ENCODE measurements at places on chromosomes 4 and X. TPM values are rescaled to one million over a fixed set of nuclear protein-coding genes. Genes with fewer than 3 reads are reported as not detected.

AMOT gene
- total RNA-seq: 7.1 TPM

RHOXF2 gene
- not detected for total RNA-seq

ARMCX2 gene
- total RNA-seq: 146 TPM

ZNF732 gene
- 1.1 TPM for total RNA-seq

TMPRSS11D gene
- not detected for total RNA-seq

CENPI gene
- total RNA-seq: 5.7 TPM

CSAG3 gene
- not detected for total RNA-seq

SYN1 gene
- 3.7 TPM for total RNA-seq

MFAP3L gene
- 6.8 TPM for total RNA-seq

HTR2C gene
- not detected for total RNA-seq

SPANXD gene
- total RNA-seq: not detected

BEND2 gene
- total RNA-seq: not detected

CSAG1 gene
- total RNA-seq: not detected

ANAPC4 gene
- 23.3 TPM for total RNA-seq

DNA sequence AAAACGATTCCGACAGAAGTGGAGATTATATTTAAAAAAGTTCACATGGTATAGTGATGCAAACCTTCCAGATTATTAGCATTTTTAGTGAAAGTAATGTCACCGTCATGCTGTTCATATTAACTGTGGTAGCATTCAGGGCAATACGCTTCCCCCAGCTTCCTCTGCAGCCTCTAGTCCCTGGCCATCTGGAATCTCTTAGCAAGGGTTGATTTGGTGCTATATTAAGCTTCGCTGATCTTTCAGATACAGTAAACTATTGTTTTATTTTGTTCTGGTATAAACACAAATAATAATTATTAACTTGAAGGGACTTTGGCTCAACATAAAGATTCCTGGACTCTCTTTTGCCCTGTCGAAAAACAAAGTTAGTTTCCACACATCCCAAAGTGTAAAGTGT lies 1080.5 kb upstream of the TENM3 start:
- DNase-seq: no peak

GRCh38 chr4:16253127-16253960 lies 27.1 kb upstream of the TAPT1 start:
- DNase-seq: no peak

GRCh38 chrX:131068945-131069719 lies 11.0 kb downstream of the ARHGAP36 start:
- no peak for DNase-seq

DNA sequence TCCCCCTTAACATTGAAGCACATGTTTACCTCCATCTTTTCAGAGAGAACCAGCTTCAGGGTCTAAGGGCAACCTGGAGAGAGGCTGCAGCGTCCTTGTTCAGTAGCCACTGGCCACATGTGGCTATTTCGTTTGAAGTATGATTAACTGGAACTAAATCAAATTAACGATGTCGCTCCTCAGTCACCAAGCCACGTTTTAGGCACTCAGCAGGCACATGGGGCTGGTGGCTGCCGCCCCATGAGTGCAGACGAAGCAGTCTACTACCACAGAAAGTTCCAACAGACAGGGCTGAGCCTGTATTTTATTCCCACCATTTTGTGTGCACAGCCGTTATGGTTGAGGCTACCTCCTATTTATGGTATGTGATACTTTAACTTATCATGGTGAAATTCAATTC lies 99.4 kb downstream of the WFS1 start:
- DNase-seq: peak; percentile 34

- no peak for DNase-seq
These were observed 523.0 kb downstream of the ANKRD50 start for GRCh38 chr4:124189545-124189944.

- no peak for DNase-seq
These were observed 122.6 kb upstream of the BMPR1B start for GRCh38 chr4:94635177-94635576.

GRCh38 chr4:101022151-101023024 lies 324.9 kb downstream of the PPP3CA start:
- no peak for DNase-seq

- DNase-seq: no peak
These were observed 139.4 kb downstream of the FRYL start for GRCh38 chr4:48640699-48641098.

GRCh38 chrX:129706400-129707072 lies 32.2 kb upstream of the XPNPEP2 start:
- DNase-seq: no peak

DNA sequence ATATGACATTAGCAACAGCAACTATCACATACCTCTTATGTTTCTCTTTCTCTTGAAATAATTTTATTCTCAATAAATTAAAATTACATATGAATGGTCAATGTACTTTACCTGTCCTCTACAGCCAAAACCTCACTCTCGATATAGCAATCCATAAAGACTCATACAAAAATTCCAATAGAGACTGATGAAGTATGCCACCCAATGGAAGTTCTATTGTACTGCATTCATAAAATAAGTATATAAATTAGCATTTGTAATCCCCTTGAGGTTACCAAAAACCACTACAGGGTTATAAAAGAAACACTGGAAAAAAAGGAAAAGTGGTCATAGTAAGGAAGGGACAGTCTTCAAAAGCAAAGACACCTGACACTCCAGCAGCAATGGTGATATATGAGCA lies 32.8 kb downstream of the CLDN2 start:
- no peak for DNase-seq

GRCh38 chrX:131394384-131394783 lies 105.3 kb upstream of the IGSF1 start:
- no peak for DNase-seq

DNA sequence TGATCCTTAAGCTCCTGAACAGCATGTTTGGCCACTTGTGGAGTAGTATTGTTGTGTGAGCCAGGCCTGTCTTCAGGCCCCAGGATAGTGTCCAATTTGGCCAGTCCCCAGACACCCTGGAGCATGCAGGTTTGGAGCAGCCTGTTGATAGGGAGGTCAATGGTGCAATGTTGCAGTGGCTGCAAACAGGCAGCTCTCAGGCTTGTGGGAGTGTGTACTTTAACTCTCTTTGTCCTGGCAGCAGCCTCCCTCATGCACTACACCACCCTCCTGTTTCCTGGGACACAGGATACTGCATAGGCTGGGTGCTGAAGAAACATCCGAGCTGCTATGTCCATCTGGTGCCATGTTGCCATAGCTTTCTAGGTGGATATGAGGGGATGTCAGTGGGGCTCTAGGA lies 24.0 kb downstream of the TECRL start:
- DNase-seq: peak; percentile 41

- no peak for DNase-seq
These were observed 393.8 kb upstream of the GRID2 start for GRCh38 chr4:91909963-91910362.

GRCh38 chrX:53022381-53022780 lies 26.2 kb upstream of the GPR173 start:
- DNase-seq: no peak

DNA sequence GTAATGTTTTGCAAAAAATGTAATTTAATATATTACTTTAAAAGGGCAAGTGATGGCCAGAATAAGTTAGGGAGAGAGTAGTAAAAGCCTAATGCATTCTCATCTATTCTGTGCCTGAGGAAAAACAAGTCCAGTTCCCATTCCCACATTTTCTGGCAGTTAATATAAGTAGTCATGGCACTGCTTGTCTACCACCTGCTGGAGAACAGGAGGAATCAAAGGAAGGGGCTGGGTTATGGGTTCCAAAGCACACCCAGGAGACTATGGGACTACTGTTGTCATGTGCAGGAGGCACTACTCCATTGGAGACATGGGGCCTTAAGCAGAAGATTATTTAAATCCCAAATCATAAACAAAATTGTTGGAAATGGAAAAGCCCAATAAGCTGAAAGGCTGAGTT lies 2618.6 kb downstream of the ARAP2 start:
- no peak for DNase-seq

- DNase-seq: no peak
These were observed 368.6 kb upstream of the CXorf51A start for GRCh38 chrX:147183161-147183560.

- no peak for DNase-seq
These were observed 2.3 kb downstream of the HNRNPD start for GRCh38 chr4:82371497-82371896.

DNA sequence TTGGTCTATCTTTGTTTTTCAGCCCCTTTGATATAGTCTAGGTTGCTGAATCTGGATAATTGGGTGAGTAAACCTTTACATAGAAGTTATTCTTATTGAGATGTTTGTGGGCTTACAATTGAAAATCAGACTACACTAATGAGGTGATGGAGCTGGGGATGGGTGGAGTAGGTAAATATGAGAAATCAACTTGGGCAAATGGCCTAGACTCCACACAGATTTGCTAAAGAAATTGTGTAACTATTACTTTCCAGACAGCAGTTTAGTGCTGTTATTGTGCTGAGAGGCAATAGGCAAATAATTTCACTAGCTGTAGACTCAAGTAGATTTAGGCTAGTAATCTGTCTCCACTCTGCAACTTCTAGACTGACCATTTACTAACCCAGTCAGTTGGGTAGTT lies 8.2 kb downstream of the DIAPH2 start:
- no peak for DNase-seq

DNA sequence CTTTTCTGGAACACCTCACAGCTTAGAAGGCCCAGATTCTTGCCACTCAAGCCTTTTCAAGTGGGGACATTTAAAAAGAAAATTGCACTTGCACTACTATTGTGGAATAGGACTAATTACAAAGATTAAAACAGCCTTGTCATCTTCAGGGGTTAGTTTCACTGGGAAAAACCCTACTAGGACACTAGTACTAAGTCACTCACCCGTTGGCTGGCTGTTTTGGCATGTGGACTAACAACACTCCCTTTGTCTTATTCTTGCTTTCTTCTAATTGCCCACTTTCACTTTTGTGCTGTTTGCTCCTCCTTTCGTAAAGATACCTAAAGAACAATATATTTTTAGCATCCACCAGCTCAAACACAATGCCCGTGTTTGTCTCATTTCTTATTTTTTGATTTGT lies 200.9 kb upstream of the MID1 start:
- DNase-seq: no peak

GRCh38 chr4:89489338-89489771 lies 181.8 kb upstream of the GPRIN3 start:
- no peak for DNase-seq

DNA sequence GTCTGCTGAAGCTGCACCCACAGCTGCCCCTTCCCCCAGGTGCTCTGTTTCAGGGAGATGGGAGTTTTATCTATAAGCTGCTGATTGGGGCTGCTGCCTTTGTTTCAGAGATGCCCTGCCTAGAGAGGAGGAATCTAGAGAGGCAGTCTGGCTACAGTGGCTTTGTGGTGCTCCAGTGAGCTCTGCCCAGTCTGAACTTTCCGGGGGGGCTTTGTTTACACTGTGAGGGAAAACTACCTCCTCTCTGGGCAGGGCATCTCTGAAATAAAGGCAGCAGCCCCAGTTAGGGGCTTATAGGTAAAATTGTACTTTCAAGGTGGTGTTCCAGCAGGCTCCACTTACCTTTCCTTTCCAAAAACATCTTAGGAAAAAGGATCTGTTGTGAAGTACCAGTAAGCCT lies 242.2 kb downstream of the SPRY1 start:
- DNase-seq: no peak

GRCh38 chrX:45229348-45229747 lies 28.7 kb upstream of the DIPK2B start:
- peak; percentile 82 for DNase-seq

DNA sequence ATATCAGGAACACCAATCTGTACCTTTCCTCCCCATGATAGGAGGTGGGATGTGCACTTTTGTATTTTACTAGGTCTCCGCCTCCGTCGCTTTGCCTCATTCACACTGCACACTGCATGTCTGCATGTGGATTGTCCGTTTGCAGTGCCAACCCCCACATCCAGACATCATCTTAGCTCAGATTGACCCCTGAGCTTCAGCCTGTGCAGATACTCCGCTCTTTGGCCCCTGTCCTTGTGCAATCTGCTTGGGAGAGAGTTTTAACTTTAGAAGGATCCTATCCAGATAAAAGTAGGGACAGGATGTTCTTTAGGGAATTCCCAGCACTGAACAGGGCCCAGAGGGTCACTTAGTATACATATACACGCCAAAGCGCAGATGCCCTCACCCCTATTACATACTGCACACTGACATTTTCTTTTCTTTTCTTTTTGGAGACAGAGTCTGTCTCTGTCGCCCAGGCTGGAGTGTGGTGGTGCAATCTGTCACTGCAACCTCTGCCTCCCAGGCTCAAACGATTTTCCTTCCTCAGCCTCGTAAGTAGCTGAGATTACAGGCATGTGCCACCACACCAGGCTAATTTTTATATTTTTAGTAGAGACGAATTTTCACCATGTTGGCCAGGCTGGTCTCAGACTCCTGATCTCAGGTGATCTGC lies 43.3 kb upstream of the FBXW7 start:
- DNase-seq: no peak

GRCh38 chr4:38681281-38681991 lies 17.4 kb downstream of the KLF3 start:
- no peak for DNase-seq

- no peak for DNase-seq
These were observed 406.8 kb downstream of the STIM2 start for GRCh38 chr4:27267339-27267969.

DNA sequence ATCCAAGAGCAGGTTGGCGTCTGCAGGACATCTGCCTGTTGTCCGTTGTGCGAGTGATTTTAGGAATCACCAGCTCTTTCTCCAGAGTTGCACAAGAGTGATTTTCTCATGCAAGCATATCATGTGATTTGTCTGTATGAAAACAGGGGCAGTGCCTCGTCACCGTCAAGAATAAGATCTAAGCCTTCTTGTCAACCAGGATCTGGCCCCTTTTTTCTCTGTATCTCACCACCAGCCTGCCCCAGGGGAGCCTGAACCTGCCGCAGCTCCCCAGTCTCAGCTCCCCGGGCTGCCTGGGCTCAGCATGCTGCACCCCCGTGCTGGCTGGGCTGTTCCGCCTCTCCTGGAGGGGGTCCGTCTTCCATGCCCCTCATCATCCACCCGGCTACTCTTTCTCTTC lies 90.5 kb downstream of the STOX2 start:
- DNase-seq: no peak

GRCh38 chr4:15006416-15007024 lies 4.2 kb downstream of the CPEB2 start:
- no peak for DNase-seq

GRCh38 chr4:77798385-77798784 lies 20.8 kb downstream of the CNOT6L start:
- no peak for DNase-seq

GRCh38 chr4:113739197-113739596 lies 22.3 kb downstream of the CAMK2D start:
- DNase-seq: no peak

GRCh38 chr4:162349395-162349794 lies 185.6 kb upstream of the FSTL5 start:
- no peak for DNase-seq

DNA sequence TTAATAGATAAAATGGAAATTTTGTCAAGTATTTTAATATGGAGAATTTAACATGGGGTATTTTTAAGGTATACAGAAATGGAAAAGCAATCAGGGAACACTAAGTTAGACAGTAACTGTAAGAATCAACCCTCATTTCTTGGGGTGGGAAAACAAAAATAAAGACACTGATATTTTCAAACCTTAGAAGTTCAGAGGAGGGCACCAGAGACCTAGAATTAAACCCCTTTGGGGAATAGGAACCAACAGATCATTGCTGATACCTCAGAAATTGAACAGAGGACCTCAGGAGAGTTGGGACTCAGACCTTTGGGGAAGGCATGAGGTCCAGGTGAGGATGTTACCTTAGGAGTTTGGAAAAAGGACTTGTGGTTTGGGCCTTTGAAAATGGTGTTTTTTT lies 435.6 kb downstream of the TMA16 start:
- DNase-seq: no peak

Data from chondrocyte (in vitro differentiated cells).